T-helper 2 cell (primary cell): ENCODE measurements at places on chromosomes 1 and 21.

DNA sequence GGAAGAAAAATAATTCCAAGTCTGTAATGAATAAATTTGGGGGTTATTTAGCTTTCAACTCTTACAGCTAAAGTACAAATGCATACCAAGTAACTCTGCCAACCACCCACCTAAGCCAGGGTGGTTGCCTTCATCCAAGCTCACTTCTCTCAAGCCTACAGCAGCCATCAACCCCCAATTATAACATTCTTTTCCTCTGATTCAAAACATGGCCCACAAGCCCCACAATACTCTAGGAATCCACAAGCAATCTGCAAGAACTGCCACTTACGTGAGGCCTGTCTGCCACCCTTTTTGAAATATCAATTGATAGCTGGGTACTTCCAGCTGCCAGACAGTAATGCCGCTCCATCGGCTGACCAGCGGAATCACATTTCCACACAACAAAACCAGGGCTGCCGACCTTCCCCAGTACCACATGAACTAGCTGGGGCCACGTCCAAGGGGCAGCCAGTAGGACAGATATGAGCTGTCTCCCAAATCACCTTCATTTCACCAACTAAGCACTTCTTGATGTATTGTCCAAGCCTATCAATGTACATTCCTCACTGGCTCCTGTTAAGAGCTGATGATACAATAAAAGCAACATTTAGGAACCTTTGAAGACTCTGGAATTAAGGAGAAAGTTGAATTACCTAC is 3.2 kb downstream of the LBR start:
- no peak for DNase-seq

DNA sequence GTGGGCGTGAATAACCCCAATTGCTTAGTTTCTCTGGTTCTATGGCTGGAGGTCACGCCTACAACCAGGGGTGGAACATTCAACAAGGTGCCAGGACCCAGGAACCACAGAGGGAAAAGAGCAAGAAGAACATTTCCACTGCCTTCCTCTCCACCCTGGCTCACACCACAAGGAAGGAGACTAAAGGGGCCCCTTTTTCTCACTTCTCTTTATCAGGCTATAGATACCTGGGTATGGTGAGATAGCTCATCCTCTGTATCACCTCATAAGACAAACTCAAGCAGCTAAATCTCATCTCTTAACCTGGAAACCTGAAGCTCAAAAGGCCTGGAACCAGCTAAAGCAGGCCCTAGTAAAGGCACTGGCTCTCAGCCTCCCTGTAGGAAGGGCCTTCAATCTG is 438.8 kb upstream of the OLFM3 start:
- DNase-seq: no peak

- no peak for DNase-seq
Observed at GRCh38 chr1:114574365-114574764, 7.0 kb downstream of the BCAS2 start.

DNA sequence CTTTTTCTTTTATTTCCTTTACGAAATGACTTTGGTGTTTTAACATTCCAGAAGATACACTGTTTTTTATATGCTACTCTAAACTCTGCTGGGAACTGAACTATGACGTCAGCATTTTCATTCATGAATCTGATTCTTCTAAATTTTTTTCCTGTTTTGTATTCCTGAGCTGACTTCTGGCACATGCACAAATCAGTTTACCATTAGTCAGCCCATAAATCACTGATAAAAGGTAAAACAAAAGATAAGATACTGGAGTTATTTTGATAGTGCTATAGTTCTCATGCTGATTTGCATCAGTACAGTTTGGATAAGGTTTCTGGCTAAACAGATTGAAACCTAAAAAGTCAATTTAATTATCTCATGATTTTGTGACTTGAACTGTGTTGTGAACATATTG is 10.4 kb downstream of the CAMTA1 start:
- DNase-seq: no peak

DNA sequence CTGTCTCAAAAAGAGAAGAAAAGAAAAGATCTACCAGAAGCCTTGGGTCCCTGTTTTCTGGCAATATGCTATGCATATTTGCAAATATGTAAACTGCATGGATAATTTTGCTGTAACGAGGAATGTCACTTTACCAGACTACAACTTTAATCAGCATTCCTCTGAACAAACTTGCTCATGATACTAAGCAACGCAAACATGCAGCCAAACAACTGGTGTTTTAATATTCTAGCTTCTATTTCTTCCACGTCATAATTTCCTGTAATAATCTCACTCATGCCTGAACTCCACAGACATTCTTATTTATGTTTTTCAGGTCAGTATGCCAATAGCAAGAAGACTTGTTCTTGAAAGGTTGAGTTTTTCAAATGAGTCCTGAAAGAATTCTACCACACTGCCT is 114.1 kb downstream of the SIM2 start:
- no peak for DNase-seq

DNA sequence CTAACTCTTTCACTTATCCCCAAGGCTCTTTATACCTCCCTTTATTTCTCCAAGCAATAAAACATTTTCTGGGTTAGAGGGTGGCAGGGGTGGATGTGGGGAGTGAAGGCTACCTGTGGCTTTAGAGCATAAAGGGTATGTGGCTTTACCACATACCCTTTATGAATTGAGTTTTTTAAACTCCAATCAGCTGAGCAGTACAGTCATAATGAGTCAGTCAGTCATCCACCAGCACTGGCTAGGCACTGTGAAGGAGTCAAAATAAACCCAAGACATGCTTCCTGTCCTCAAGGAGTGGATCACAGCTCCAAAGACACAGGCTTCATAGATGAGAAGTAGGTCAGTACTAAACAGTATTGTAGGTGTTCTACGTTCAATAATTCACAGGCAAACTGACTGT is 2.6 kb upstream of the TDRD10 start:
- no peak for DNase-seq

- no peak for DNase-seq
Observed at GRCh38 chr1:59703918-59704378, 110.8 kb upstream of the HOOK1 start.

DNA sequence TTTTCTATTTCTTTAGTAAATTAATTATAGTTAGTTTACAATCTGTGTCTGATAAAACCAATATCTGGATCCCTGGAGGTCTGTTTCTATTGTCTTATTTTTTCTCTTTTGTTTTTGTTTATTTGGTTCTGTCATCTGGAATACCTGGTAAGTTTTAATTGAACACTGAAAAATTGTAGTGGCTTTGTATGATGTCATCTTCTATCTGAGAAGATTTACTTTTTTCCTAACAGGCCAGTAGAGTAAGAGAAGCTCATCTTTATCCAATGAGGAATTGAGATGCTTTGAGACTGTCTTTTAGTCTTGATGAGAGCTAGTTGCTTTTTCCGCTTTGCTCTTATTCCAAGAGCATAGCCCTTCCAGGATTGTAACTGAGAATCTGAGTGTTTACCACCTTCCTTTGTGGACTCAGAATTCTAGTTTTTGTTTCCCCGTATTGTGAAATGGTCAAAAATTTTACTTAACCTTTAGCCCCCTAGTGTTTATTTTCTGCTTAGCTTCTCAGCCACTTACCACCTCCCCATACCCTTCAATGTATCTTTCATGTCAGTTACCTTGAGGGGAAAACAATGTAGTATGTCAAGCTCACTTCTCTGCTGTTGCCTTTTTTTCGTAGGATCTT is 25.0 kb downstream of the PTGFRN start:
- no peak for DNase-seq

DNA sequence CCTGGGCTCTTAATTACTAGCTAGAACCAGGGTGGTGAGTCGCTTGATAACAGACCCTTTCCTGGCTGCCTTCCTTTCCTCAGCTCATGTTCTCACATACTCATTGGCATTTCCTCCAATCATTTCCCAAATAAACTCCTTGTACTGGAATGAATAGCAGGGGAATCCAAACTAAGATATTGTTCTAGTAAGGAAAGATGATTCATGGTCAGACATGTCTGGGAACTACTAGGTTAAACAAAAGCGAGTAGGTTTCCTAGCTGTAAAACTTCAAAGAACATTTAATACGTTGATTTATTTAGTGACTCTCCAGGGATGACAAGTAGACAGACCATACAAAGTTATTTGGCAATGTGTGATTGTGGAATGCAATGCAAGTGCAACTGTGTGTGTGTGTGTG is 121.2 kb upstream of the KCNJ6 start:
- no peak for DNase-seq

DNA sequence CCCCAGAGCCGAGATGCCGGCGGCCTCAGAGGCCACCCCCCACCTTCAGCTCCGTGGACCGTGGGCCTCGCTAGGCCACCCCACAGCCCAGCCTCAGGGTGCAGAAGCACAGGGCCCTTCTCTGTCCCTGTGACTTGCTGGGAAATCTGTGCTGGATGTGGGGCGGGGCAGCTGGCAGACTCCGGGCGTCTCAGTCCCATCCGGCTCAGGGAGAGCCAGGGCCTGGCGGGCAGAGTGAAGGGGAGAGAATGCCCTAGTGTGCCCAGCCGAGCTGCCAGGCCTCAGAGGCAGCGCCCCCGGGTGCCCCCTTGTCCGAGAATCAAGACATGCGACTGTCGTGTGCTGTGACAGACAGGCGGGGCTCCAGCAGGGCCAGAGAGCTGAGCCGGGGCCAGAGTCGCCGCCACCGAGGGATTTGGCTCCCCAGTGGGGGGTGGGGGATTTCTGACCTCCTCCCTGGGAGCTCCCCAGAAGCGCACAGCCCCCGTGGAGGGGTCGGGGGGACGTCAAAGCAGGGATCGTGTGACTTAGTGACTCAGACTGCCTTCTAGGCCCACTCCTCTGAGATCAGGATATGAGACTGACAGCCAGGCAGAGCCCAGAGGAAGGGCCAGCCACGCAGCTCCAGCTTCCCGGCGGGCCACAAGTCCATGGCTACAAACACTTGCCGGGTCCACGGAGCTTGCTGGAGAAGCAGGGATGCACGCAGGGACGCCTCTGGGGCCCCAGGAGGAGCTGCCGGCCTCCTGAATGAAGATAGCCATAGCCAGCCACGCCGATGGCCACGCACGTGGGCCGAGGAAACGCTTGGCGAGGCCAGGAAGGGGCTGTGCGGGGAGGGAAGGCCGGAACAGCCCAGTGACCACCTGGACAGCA is 11.9 kb downstream of the COL6A1 start:
- no peak for DNase-seq

DNA sequence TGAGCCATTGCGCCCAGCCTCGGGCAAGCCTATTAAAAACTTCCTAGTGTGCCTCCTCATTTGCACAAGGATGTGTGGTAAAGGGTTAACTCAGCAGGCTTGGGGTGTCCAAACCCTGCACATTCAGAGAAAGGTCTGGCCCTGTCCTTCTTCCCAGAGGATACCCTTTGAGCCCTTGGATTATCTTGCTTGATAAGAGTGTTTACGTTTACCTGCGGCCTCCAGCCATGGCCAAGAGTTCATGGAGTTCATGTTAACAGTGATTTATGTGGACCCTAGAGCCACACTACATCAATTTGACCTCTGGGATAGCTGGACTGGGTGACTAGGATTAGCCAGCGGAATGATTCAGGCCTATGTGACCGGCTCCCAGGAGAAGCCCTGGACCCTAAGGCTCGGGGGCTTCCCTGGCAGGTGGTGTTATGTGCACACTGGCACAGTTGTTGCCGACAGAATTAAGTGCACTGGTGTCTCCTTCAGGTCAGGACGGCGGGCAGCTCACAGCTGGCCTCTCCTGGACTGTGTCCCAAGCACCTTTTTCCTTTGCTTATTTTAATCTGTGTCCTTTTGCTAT is 7.7 kb upstream of the TCP10L start:
- no peak for DNase-seq

DNA sequence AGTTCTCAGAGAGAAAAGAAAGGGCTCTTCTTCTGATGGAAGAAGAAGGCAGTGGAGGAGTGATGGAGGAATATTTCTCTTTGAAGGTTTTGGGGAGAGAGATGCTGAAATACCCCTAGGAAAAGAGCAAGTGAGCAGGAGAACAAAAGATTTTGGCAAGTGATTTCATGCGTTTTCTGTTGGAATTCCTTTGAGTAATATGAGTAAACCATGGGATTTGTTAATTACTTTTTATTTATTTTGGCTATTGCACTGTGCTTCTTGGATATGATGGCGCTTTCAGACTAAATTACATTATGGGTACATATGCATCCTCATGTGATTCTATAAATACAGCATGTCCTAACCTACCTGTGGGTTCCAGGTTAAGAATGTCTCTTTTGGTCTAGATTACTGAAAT is 210.1 kb upstream of the PTGFR start:
- no peak for DNase-seq

GRCh38 chr1:96416701-96417444 is 304.7 kb upstream of the PTBP2 start:
- no peak for DNase-seq

DNA sequence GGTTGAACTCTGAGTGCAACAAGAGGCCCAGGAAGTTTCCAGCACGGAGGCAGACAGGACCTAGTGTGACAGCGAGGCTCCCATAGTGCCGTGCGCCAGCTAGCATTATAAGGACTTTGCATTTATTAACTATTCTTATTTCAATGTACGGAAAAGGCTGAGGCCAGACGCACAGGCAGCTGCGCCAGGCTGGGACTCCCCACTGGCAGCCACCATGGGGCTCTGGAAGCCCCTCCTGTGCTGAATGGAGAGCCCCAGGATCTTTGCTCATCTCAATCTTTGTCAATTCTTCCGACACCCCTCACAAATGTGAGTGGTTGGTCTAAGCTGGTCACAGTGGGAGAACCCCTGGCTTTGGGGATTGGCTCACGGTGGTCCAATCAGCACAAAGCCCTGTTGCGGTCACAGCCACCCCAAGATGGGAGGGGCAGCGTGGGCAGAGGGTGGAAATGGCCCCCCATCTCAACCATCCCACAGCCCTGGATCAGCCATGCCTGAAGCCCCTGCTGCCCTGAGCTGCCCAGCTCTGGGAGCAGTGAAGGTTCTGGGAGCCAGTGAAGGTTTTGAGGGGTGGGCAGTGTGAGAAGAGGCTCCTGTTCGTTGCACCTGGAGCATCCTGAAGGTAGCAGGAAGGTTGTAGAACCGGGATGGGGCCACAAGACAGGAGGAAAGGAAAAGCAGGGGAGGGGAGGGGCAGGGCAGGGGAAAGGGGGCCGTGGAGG is 59.5 kb upstream of the ADARB1 start:
- no peak for DNase-seq

- DNase-seq: no peak
Observed at GRCh38 chr21:35633501-35633900, 426.8 kb downstream of the SETD4 start.

DNA sequence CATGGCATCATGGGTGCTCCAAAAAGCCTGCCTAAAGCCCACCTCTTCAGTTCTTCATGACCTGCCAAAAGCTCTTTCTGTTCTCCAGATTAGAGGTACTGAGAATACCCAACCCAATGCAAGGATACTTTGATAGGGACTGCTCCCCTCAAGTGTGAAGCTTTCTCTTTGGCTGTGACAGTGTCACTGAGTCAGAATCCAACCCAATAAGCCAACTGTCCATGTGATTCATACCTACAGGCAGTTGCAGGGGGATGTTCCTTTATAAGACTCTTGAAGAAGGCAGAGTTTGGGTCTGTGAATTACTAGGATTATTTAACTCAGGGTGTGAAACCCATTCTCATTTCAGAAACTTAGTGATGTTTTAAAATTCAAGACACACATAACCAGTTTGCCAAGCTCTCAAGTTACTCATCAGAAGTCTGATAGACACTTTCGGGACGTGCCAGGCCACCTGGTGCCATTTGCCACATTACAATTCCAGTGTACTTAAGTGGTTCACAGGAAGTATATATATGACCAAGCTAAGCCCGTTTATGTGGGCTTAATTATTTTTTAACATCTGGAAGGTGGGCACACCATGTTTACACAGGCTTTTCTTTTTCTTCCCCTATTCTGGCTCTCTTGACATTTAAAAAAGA is 265.8 kb downstream of the NFIA start:
- DNase-seq: no peak

GRCh38 chr1:116224561-116224960 is 113.4 kb downstream of the MAB21L3 start:
- DNase-seq: no peak
